GM06990 (cell line): ENCODE measurements at places on chromosomes 4 and X.

GRCh38 chr4:188778905-188779304 is 639.7 kb downstream of the TRIML1 start:
- DNase-seq: no peak

GRCh38 chr4:24913119-24913485 is 260 bp upstream of the CCDC149 start:
- no peak for DNase-seq

DNA sequence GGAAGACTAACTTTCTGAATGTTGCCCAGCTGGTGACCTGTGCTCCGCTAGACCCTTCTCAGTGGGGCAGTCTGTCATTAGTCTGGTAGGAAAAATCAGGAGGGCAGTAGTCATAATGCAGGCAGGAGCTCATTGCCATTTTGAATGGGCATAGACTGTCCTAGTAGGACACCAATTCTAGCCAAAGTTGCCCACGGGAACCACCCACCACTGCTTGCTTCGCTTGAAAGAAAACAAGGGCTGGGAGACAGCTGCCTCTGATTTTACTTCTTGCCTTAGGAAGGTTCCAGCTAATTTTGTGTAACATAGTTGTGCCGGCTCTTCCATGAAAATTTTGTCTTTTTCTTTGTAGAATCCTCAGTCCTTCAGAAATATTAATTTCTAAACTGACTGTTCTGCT is 23.3 kb downstream of the HOPX start:
- no peak for DNase-seq

DNA sequence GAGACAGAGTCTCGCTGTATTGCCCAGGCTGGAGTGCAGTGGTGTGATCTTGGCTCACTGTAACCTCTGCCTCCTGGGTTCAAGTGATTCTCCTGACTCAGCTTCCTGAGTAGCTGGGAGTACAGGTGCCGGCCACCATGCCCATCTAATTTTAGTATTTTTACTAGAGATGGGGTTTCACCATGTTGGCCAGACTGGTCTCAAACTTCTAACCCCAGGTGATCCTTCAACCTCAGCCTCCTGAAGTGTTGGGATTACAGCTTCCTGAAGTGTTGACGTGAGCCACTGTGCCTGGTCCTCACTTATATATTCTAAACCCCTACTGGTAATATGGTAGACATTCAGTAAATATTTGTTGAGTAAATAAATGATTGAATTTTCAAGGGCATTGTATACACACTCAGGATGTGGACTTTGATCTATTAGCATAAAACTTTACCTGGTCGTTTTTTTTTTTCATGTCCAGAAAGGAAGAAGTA is 33.0 kb downstream of the MTHFD2L start:
- no peak for DNase-seq

- no peak for DNase-seq
These were observed 133.0 kb downstream of the MAD2L1 start for GRCh38 chr4:119933606-119934005.

DNA sequence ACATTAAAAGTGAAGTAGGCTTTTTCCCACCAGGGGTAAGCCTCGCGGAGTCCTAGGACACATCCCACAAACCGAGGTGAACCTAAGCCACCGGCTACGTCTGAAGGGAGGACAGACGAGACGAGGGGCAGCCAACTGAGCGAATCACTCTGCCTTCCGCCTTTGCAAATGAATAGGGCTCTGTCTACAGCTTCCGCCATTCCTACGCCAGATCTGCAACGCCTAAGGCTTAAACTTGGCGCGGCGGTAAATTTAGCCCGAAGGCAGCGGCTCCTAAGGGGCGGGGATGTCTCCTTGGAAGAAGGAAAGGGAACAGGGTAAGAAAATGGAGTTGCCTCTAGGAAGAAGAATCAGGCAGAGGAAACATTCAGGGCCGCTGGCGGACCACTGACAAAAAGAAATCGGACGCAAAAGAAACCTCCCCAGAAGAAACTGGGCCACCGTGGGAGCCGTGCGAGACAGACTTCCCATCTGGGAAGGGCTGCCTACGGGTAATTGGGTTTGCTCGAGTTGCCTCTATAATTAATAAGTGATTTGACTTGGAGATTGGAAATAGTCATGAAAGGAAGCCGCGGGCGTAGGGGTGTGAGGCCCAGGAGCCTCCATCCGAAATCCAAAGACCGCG is 90.5 kb downstream of the BCOR start:
- no peak for DNase-seq

GRCh38 chr4:84790769-84791565 is 175.5 kb downstream of the WDFY3 start:
- no peak for DNase-seq

GRCh38 chr4:148822572-148823418 is 380.6 kb upstream of the NR3C2 start:
- no peak for DNase-seq

- peak; percentile 61 for DNase-seq
These were observed 43.2 kb upstream of the RBM47 start for GRCh38 chr4:40672528-40673522.

DNA sequence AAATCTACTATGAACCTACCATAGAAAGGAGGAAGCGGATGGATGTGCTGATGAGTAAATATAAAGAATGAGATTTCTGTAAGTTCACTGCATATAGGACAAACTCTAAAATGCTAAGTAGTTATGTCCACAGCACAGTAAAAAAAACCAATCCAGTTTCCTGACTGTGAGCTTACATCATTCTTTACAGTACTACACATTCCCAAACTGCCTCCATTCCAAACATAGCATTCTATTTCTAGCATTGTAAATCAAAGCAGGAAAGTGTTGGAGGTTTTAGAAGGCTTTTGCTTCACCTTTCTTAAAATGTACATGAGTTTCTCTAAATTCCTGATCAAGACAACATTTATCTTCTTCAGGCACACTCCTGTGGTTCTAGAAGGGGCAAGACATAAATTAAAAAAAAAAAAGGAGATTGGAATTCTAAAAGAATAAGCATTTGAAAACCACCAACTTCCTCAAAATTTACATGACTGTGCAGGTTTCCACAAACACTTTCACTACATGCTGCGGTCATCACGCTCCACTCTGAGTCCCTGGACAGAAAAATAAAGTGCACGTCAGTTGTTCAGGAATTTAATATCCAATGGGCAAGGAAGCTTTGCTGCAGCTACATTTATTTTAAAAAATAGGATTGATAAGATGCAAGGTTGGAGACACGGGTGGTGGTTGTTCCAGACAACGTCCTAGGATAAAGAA is 297.6 kb upstream of the STS start:
- no peak for DNase-seq

GRCh38 chrX:110086916-110087484 is 84.1 kb downstream of the TMEM164 start:
- no peak for DNase-seq

DNA sequence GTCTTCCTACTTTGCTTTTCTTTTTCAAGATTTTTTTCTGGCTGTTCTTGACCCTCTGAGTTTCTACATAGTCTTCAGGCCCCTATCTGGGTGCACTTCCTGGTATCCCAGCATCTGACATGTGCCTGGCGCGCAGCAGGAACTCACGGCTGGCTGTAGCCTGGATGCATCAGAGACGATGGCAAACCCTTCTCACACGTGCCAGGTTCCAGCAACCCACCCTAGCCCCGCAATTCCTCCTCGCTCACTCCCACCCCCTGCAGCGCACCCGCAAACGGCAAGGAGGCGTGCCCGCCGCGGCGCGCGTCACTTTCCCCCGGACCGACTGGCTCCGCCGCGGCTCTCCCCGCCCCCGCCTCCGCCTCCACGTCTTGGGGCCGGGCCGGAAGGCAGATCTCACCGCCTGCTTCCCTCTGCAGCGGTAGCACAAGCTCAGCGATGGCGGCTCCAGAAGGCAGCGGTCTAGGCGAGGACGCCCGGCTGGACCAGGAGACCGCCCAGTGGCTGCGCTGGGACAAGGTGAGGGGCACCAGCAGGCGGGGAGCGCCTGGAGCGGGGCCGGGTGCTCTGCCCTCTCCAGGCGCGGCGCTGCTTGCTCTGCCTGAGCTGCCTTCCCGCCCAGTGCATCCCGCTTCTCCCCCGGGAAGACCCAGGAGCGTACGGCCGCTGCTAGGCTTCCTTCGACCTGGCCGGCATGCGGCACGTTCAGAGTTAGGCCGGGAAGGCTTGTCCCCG is at the start of gene PGM2:
Gene PGM2, plus strand, starts transcription at position 392 of the 735 bp plus-strand sequence. Its CDS starts 47 bp downstream, at position 439.
- peak; percentile 93 for DNase-seq

- DNase-seq: no peak
These were observed 10.2 kb downstream of the PDGFC start for GRCh38 chr4:156961196-156962057.

GRCh38 chr4:111991797-111992196 is 153.5 kb upstream of the FAM241A start:
- DNase-seq: peak; percentile 15
